ENCODE measurements at places on chromosomes 7 and 10. TPM values are rescaled to one million over a fixed set of nuclear protein-coding genes. Genes with fewer than 3 reads are reported as not detected.

Gene CYP3A4
- total RNA-seq = not detected

Gene RAB18
- total RNA-seq = 94.0 TPM

Gene GNG11
- 3.1 TPM for total RNA-seq

- no peaks in the 10 kb centered on the region for H3K4me1 ChIP-seq
- no peak overlapping the region for H3K4me3 ChIP-seq
- no peaks in the 10 kb centered on the region for H3K27me3 ChIP-seq
Measured at GRCh38 chr7:106885652-106886051, 20.6 kb downstream of the PIK3CG start.

GRCh38 chr7:155279787-155280445 lies 17.8 kb upstream of the INSIG1 start:
- H3K27me3 ChIP-seq = no peaks in the 10 kb centered on the region
- H3K27ac ChIP-seq = no peak overlapping the region
- H3K36me3 ChIP-seq = no peaks in the 10 kb centered on the region
- peaks cover 3% of the 10 kb centered on the region for H3K4me1 ChIP-seq
- H3K4me3 ChIP-seq = no peak overlapping the region

All from CD4-positive, CD25-positive, alpha-beta regulatory T cell (primary cell).